ENCODE measurements at places on chromosomes 5 and 9.

DNA sequence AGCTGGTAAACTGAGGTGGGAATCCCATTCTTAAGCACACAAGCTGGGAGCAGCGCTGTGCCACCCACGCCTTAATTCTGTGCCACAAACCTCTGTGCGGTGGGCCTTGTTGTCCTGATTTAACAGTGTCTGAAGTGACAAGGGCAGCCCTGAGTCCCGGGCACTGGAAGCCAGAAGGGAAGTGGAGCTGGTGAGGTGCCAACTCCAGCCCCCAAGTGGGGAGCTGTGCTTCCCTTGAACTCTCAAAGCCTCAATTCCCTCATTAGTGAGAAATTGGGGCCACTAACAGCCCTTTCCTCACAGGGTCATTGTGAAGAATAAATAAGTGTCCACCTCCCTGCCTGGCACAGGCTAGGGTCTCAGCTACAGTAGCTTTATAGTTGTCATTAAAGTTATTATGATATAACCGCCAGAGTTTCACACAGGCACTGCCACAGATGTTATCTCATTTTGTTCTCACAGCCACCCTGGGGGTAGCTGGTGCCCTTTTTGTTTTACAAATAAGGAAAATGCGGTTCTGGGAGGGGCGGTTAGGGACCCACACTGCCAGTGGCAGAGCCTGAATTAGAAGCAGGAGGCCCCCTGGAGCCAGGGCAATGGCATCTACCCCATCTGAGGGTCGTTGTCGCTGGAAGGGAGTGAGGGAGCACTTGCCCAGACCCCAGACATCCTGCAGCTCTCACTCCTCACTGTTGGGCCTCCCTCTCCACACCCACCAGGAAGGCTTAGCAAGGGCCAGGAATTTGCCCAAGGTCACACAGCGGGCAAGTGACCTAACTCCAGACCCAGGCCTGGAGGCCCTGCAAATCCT, 2.1 kb upstream of the TLX3 start:
- no peak for DNase-seq

GRCh38 chr5:54753034-54753433, 232.4 kb downstream of the ESM1 start:
- DNase-seq = no peak

- DNase-seq = no peak
These were observed 31.3 kb downstream of the ARHGAP26 start for GRCh38 chr5:142801495-142801871.

- DNase-seq = no peak
These were observed 8.8 kb downstream of the CLPTM1L start for GRCh38 chr5:1336106-1336561.

DNA sequence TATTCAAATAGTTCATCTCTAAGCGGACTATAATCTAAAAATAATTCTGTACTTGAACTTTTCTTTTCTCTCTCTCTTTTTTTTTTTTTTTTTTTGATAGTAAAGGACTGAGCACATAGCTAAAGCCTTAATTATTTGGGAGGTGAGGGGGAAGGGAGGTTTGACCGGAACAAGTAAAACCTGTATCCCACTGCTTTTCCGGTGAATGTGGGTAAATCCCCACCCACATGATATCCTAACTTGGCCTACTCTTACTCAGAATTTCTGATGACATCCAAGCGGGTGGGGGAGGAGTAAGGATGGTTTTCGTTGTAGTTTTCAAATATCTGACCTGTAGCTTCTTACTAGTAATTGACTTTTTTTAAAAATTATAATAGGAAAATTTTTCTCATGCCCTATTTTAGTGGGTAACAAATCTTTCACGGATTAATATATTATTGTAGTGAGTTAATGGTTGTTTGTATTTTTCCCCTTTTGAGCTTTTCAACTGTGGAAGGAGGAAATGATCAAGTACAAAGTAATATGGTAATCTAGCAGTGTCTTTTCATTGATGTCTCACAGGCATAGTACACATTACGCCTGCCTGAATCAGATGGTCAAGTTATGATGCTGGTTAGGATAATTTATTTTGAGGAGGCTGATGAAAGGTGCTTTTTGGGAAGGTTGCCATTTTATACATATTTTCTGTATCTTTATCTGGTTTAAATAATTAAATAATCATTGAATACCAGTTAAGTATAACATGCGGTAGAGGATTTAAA, 2.2 kb upstream of the ELL2 start:
- DNase-seq = no peak

- DNase-seq = no peak
These were observed 314.7 kb upstream of the GRAMD2B start for GRCh38 chr5:126108470-126108869.

DNA sequence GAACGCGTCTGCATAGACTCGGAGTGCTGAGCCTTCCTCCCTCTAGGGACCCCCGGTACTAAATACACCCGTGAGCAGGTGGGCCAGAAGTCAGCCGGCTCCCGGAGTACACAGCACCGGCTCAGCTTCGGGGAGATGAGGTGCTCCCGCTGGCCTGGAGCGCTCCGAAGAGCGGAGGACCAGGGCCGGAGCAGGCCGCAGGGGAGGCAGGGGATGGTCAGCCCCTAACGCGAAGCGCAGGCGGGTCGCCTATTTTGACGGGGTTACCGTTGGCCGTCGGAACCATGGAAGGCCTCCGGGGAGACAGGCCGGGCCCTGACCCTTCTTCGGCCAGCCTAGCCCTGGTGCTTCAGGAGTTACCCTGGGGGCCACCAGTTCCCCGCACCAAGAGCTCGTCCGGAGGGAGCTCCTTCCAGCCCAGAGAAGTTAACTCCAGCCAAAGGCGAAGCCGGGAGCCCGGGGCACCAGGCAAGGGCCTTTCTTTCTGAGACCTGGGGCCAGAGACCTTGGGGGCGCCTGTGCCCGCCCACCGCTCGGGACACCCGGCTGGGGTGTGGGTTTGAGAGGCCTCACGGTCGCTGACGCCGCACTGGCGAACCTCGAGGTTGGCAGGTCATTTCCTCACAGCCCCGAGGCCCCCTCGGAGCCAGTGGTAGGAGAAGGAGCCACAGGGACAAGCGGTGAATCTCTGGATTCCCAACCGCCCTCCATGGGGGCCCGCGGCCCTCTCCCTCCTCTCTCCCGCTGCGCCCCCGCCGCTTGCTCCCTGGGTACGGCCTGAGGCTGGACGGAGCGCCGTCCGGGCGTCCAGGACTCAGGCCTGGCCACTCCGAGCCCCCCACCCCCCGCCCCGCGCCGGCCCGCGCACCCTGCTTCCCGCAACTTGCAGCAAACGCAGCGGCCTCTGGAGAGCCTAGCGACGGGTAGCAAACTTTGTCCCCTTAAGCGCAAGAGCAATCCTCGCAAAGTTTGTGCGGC, 3.4 kb upstream of the IRX4 start:
- no peak for DNase-seq

GRCh38 chr5:133348406-133348805, 263.9 kb downstream of the FSTL4 start:
- DNase-seq = no peak

- DNase-seq = no peak
These were observed 11.6 kb downstream of the AGPAT2 start for GRCh38 chr9:136675477-136676296.

GRCh38 chr5:137843676-137844299, 23.9 kb upstream of the MYOT start:
- DNase-seq = no peak

DNA sequence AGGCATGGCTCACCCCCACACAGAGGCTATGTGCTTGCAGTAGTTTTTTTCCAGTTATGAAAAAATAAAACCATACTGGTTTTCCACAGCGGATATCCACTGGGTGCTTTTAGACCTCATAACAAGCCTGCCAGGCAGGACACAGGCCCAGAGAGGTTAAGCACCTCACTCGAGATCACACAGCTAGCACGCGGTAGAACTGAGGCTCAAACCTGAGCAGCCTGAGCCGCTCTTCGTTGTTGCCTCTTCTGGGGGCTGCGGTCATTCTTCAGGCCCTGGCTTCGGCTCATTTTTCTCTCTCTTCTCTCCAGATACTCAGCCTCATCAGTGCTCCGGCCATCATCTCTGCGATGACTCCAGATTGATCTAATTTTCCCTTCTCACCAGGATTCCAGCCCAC, 196.0 kb downstream of the TTLL11 start:
- DNase-seq = no peak

DNA sequence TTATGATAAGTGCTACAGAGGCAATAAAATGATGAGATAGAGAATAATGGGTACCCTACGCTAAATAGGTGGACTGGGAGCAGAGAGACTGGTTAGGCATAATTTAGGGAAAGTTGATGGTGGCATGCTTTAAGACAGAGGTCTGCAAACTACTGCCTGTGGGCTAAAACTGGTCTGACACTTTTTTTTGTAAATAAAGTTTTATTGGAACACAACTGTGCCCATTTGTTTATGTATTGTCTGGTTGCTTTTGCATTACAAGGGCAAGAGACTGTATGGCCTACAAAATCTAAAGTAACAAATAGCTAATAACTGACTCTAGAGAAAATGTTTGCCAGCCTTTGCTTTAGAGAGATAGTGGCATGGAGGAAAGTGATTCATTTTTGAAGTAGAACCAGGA, 2.5 kb downstream of the ERCC6L2 start:
- no peak for DNase-seq

GRCh38 chr5:177487144-177487543, 10.3 kb downstream of the PDLIM7 start:
- no peak for DNase-seq

DNA sequence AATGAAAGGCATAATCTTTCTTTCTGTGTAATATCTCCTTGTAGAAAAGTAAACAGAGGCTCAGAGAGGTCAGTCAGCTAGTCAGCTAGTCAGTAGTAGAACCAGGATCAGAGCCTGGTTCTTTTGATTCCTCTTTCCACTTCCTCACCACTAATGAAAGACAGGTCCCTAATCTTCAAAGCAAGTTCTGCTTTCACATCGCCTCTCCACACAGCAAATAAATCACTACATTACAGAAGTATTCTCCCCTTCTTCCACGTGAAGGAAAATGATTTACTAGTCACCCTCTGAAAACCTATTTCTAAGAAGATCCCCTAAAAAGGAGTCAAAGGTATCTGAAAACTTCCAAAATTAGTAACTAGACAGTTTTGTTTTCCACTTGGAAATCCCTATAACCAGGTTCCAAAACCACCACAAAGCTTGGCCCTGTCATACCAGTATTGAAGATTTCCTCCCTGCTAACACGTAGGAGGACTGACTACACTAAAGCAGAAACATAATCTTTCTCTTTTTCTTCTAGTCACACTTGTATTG, 140.5 kb upstream of the TARS1 start:
- DNase-seq = no peak

DNA sequence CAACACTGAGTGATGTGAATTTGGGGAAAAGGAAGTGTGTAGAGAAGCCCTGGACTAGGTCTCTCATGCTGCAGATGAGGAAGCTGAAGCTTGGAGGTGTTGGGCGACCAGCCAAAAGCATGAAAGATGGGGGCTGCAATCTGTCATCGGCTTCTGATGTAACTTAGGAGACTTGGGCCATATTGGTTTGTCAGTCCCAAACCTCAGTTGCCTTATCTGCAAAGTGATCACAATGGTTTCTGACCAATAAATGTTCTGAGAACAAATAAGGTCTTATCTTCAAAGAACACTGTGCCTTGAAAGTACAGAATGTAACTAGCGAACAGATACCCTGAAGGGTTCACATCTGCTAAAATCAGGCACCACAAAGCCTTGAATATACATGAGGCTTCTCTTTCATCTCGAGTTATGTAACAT, 198.4 kb upstream of the NR3C1 start:
- DNase-seq = no peak

- no peak for DNase-seq
These were observed 92.4 kb downstream of the RORB start for GRCh38 chr9:74589576-74589975.

- DNase-seq = no peak
These were observed 173.5 kb downstream of the ZNF608 start for GRCh38 chr5:124572971-124573370.

DNA sequence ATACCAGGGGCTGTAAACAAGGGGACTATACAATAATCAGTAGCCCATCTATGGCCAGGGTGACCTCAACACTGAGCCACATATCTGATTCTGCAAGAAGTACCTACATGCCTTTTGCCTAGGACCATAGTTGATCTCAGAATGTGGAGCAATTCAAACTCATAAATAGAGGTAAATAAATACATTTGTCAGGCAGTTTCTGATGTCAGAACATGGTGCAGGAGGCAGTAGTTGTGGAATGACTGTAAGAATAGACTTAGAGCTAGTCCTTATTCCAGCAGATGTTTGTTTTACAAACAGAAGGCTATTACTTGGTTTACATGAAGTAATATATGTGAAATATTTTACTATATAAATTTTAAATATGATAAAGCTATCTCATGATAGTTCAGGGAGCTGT, 330.7 kb upstream of the DAB2 start:
- DNase-seq = no peak

DNA sequence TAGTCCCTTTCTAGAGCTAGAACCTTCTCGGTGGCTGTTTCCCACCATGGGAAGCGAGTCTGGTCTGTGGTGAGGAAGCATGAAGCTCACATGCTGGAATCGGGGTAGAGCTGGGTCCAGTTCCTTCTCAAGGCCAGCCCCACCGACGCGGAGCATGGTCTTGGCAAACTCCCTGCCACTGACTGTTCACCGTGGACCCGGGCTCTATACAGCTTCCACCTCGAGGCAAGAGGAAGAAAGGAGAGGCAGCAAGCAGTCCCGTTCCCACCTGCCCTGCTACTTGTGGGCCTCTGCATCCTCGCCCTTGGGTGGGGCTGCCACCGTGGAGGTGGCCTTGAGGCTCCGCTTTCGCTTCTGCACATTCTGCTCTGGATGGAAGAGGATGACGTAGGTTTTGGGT, 13.7 kb downstream of the GRM6 start:
- DNase-seq = no peak

DNA sequence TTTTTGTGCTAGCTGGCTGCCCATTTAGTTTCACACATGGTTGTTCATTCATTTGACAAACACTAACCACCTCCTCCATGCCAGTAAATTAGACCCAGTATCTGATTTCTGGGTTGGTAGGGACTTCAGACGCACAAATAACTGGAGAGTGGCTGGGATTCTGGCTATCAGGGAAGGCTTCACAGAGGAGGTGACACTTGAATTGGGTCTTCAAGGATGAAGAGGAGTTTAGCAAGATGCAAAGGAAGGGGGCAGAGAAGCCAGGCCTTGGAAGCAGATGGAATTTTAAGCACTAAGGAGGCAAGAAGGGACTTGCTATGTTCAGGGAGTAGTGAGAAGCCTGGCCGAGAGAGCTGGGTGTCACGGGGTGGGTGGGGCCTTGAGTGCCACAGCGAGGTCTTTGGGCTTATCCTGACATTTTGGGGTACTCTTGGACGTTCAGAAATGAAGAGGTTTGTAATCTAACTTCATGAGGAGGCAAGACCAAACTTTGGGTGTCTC, 71.3 kb downstream of the LMX1B start:
- no peak for DNase-seq

GRCh38 chr5:58670582-58670981, 87.7 kb downstream of the RAB3C start:
- no peak for DNase-seq

DNA sequence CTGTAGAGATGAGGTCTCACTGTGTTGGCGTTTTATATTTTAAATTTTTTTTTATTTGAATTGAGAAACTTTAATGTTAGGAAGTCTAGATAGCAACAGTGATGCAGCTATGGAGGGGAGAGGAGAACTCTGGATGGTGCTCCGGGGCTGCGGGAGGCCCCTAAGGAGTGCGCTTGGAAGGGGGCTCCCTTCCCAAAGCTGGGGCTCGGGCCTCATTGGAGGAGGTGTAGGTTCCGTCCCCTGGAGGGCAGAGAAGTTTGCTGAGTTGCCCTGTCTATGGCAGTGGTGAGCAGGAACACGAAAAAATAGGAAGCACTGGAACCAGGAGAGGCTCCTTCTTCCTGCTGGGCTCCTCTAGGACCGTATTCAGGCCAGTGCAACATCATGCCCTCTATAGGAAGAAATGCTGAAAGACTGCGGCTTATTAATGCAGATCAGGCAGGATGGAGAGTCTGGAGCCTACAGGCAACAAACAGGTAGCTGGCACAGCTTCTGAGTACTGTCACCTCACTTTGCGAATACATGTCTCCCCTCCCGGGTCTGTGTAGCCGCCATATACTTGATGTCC, 16.1 kb downstream of the AHRR start:
- DNase-seq = no peak
